ENCODE measurements at places on chromosomes 5 and 9. TPM values are rescaled to one million over a fixed set of nuclear protein-coding genes. Genes with fewer than 3 reads are reported as not detected.

IL3 gene
- not detected for total RNA-seq

ADAMTS12 gene
- total RNA-seq, result 0.19 TPM

CLK4 gene
- 26.7 TPM for total RNA-seq

CDH18 gene
- total RNA-seq, result not detected

PCDHB14 gene
- 0.98 TPM for total RNA-seq

PCDHGC3 gene
- total RNA-seq, result 20.5 TPM

GABBR2 gene
- total RNA-seq, result 10.3 TPM

CER1 gene
- total RNA-seq, result not detected

APBA1 gene
- 22.5 TPM for total RNA-seq

MRPS27 gene
- total RNA-seq, result 111 TPM

IRX4 gene
- not detected for total RNA-seq

OSMR gene
- total RNA-seq, result 10.7 TPM

ANKRD20A1 gene
- 0.98 TPM for total RNA-seq

MTX3 gene
- total RNA-seq, result 7.2 TPM

TXNDC8 gene
- not detected for total RNA-seq

GBGT1 gene
- total RNA-seq, result 36.9 TPM

LRRC70 gene
- 48.7 TPM for total RNA-seq

TMEM252 gene
- total RNA-seq, result not detected

NEUROG1 gene
- total RNA-seq, result not detected

LCN15 gene
- not detected for total RNA-seq

SYK gene
- not detected for total RNA-seq

REEP2 gene
- 4.6 TPM for total RNA-seq

CAVIN4 gene
- total RNA-seq, result 1.6 TPM

EGFLAM gene
- under 0.01 TPM for total RNA-seq

HRH2 gene
- under 0.01 TPM for total RNA-seq

DCAF12 gene
- total RNA-seq, result 28.4 TPM

PKD2L2 gene
- not detected for total RNA-seq

GFI1B gene
- not detected for total RNA-seq

UBE2QL1 gene
- total RNA-seq, result not detected

LTC4S gene
- 0.57 TPM for total RNA-seq

AHRR gene
- 6.2 TPM for total RNA-seq

PCDHA1 gene
- total RNA-seq, result not detected

ESM1 gene
- 181 TPM for total RNA-seq

PCDHGA4 gene
- 6.3 TPM for total RNA-seq

PCDHGB1 gene
- total RNA-seq, result 0.96 TPM

GLIPR2 gene
- 37.2 TPM for total RNA-seq

PPP1R26 gene
- total RNA-seq, result 17.0 TPM

ARID3C gene
- 0.33 TPM for total RNA-seq

PLEKHG4B gene
- not detected for total RNA-seq

MYORG gene
- total RNA-seq, result 3.6 TPM

TICAM2 gene
- 1.4 TPM for total RNA-seq

POU4F3 gene
- total RNA-seq, result 0.10 TPM

OR1J2 gene
- 0.19 TPM for total RNA-seq

IFNB1 gene
- not detected for total RNA-seq

TCF7 gene
- total RNA-seq, result 0.29 TPM

CYLC2 gene
- total RNA-seq, result not detected

AQP7 gene
- total RNA-seq, result 0.19 TPM

IFNK gene
- not detected for total RNA-seq

GRM6 gene
- total RNA-seq, result not detected

HTR4 gene
- 0.10 TPM for total RNA-seq

ELOVL7 gene
- not detected for total RNA-seq

HAVCR2 gene
- 0.67 TPM for total RNA-seq
